T-helper 1 cell treated with Interleukin-12 subunit alpha and Interleukin-12 subunit beta and Interleukin-4 antibody, amounts not matched to agents 30 ng/mL and 1 ng/mL, for 36 hours (primary cell): ENCODE measurements at places on chromosomes 5 and 9. TPM values are rescaled to one million over a fixed set of nuclear protein-coding genes. Genes with fewer than 3 reads are reported as not detected.

Gene MCC
- total RNA-seq = 3.5 and 3.6 TPM in 2 replicates

Gene DMRT3
- total RNA-seq = not detected in 2 replicates

Gene UGT3A1
- not detected in 2 replicates for total RNA-seq

Gene THBS4
- 0.73 and 1.1 TPM in 2 replicates for total RNA-seq

Gene CDKN2A
- total RNA-seq = 22.9 and 23.3 TPM in 2 replicates

Gene PCDHA13
- total RNA-seq = not detected in 2 replicates

Gene DRD1
- total RNA-seq = not detected in 2 replicates
